RPMI7951 (cell line): ENCODE measurements at places on chromosomes 11 and 22.
A peak's percentile ranks its signal among the peaks of the same experiment; 100 is the strongest.

GRCh38 chr11:106925245-106925644, 93.0 kb downstream of the GUCY1A2 start:
- no peak for DNase-seq

GRCh38 chr11:68855205-68855981, 13.7 kb upstream of the CPT1A start:
- peak; percentile 48 for DNase-seq

GRCh38 chr11:134037046-134037908, 31.6 kb upstream of the JAM3 start:
- DNase-seq: peak; percentile 77

GRCh38 chr11:120629407-120630080, 118.0 kb downstream of the GRIK4 start:
- no peak for DNase-seq

DNA sequence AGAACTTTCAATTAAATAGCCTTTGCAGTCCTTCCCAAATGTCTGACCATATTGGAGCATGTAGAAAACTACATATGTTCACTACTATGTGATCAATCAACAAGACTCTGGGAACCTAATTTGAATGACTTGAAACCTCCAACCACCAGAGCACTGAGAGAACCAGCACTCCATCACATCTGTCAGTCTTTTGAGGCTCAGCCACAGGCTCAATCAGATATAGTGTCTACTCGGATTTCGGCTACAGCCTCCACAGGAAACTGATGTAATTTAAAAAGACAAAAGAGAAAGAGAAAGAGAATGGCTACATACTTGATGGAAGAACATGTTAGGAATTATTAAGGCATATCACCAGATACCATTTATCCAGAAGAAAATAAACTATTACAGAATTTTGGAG, 859.0 kb downstream of the FAM181B start:
- DNase-seq: no peak

DNA sequence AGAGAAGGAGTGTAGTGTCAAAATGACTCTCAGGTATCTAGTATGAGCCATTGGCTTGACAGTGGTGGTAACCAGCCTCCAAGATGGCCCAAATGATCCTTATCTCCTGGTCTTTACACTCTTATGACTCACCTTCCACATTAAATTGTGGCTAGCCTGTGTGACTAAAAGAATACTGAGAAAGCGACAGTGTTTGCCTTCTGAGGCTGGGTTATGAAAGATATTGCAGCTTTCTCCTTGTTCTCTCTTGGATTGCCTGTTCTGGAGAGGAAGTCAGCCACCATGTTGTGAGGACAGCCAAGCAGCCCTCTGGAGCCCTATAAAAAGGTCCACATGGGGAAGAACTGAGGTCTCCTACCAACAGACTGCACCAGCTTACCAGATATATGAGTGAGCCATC, 15.8 kb downstream of the C11orf71 start:
- peak; percentile 85 for DNase-seq

- DNase-seq: peak; percentile 89
Observed at GRCh38 chr11:47216121-47216798, 1.5 kb downstream of the DDB2 start.

DNA sequence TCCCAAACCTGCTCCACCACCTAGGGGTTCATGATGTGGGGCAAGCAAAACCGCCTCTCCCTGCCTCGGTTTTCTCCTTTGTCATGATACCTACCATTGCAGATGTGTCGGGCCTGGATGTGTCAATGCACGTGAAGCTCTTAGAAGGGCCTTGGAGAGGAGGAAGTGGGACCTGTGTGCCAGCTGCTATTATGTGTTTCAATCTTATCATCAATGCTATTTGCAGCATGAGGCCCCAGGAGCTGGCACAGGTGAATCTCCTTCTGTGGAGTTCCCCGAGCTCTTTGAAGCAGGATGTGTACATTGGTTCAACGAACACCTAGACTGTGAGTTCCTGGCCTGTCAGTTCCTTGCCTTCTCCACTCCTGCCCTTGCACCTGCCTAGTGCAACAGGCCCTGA, 331.6 kb downstream of the CTTN start:
- no peak for DNase-seq

GRCh38 chr11:74057249-74058151, 48.6 kb upstream of the UCP3 start:
- DNase-seq: peak; percentile 41

DNA sequence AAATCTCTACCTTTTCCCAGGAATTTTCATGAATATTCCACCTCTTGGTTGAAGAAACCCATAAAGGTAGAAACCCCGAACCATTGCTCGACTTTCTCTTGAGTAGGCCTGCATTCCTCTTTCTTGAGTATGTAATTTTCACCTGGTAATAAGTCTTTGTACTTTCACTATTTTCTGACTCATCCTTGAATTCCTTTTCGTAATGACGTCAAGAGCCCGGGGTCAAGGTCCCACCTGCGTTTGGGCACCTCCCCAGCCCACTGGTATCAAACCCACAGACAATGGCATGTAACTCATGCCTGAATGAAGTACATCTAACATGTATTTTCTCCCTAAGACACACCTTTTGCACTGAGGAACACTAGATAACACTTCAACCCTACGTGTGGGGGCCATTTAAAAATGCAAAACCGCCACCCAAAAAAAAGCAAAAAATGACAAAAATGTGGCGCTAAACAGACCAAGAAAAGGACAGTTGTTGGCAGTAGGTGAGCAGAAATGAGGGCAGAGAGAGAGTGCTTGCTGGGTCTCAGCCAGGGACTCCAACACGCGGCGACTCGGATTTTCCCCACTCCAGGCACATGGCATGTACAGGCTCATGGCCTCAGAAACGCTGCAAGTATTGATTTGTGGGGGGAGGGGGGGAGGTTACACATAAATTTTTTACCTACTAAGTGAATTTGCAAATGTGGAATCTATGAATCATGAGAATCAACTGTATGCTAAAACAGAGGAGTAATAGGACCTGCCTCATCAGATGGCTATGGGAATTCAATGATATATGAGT, 4.1 kb upstream of the C11orf24 start:
- no peak for DNase-seq

DNA sequence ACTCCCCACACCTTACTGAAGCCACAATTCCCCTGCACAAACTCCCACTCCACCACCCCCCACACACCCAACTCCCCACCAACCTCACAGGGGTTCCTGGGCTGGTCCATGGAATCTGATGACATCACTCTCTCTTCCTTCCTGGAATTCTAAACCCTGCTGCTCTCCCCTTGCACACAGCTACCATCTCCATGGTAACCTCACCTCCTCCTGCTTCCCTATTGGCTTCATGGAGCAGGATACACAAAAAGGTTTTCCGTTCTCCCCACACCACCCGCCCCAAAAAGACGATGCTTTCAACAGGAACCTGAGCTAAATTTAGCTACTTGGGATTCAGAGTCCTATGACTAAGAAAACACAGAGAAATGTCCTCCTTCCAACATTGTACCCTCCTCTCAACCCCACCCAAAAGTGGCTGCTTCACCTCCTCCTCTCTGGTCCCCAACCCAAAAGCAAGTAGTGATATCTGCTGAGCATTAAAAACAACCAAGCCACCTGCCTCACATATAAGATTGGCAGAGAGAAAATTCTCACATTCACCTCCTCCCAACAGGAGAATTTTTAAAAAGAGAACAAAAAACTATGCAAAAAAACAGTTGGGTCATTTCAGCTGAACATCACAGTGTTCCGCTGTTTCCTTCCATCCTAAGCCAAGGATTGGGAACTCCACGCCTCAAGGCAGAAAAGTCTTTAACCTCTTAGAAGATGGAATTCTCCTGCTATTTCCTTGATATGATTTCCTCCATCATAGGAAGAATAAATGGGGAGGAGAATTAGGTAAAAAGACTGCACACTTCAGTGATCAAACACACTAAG, 66.9 kb downstream of the RBFOX2 start:
- peak; percentile 81 for DNase-seq

GRCh38 chr22:28544431-28544868, 135.2 kb downstream of the TTC28 start:
- peak; percentile 23 for DNase-seq

- DNase-seq: peak; percentile 91
Observed at GRCh38 chr11:64094463-64095260, 58.9 kb downstream of the FLRT1 start.

- DNase-seq: peak; percentile 37
Observed at GRCh38 chr22:35150183-35151107, 84.5 kb downstream of the ISX start.

DNA sequence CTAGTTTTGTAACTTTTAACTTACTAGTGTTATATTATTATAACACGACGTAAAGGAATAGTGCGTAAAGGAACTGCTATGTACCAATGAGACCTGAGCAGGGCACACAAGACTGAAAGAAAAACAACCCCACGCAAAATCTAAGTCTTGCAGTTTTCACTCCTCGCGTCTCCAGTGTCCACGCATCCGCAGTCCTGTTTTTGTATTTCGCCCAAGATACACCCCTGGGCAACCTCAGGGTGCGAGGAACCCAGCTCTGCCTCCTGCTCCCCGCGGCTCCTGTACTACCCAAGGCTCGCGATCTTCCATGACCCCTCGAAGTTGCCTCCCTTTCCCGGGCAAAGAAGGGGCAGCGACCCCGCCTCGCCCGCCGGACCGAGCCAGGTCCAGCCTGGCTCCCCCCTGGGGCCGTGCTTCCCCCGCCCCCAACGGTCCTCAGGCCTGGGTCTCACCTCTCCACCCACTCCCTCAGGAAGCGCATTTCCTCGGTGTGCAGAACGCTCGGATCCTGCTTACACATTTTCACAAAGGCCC, 393 bp downstream of the ST13 start:
- peak; percentile 23 for DNase-seq

DNA sequence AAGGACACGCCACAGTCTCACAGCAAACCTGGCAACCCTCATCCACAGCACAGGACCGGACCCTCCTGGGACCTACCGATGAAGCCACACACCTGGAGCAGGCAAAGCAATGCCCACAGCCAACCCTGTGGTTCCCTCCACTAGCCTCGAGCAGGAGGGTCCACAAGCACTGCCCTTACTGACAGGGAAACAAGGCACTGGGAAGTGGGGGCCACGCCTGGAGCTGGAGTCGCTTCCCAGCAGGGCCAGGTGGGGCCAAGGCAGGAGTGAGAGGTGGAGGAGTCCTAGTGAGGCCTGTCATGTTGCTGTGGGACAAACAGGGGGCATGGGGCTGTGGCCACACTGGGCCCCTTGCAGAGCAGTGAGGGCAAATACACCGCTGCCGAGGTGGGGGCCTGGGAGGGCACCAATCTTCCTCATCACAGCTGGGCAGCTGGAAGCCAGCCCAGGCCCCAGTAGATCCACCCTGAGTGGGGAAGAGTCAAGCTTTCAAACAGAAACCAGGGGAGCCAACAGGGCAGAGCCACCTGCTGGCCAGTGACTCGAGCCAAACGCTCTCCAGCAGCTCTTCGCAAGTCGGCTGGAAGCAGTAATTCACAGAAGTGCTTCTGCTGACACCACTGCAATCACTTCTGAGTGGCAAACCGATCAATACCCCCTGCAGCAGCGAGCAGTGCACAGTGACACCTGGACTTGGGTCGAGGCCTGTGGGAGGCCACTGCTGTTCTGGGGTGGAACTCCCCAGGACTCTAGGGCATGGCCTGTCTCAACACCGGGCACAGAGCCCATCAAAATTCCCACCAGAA, 13.7 kb downstream of the SULT4A1 start:
- DNase-seq: no peak

DNA sequence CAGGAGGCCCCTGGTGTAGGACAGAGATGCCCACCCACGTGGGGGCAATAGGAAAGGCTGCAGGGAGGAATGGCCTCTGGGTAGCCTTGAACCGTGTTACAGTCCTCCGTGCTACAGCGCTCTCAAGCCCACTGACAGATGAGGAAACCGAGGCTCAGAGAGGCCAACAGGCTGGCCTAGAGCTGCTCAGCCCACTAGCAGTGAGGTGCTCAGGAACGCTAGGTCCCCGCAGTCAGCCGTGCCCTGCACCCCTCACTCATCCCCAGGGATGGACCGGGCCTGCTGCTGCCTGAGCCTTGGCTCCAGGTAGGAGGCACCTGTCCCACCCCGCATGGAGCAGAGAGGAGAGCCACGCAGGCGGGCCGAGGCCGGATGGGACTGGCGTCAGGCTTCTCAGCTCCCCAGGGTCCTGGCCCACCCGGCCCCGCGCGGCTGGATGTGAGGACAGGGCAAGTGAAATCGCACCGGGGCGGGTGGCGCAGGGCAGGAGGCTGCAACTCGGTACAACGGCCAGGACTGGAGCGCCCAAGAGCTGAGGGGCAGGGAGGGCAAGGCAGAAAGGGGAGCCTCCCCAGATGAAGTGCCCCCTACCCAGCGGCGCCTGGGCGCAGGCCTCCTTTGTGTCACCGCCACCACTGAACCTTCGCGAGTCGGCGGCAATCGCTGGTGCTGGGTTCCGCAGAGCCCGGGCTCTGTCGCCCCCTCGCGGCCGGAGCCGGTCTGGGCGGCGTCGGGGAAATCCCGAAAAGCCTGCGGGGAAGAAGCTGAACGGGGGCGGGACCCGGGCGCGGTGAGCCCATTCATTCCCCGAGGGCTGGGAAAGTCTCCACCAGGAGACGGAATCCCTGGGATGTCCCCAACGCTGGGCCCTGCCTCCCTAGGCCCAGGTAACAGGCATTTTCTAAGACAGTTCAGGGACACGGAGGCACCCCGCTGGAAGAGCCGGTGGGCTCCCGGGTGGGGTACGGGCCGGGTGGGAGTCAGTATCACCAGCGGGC, 8.4 kb upstream of the SLC2A11 start:
- DNase-seq: peak; percentile 71
